Purkinje cell (primary cell): ENCODE measurements at places on chromosomes 4 and X. TPM values are rescaled to one million over a fixed set of nuclear protein-coding genes. Genes with fewer than 3 reads are reported as not detected.

Gene RAB41
- polyA plus RNA-seq: 0.69 TPM in 1 of 2 replicates, not detected in the other

Gene ZXDB
- 3.4 and 4.1 TPM in 2 replicates for polyA plus RNA-seq

Gene CT45A1
- not detected in 2 replicates for polyA plus RNA-seq

Gene SMIM10
- polyA plus RNA-seq: 1.2 TPM in 1 of 2 replicates, not detected in the other

Gene BEX1
- polyA plus RNA-seq: 502 and 529 TPM in 2 replicates

Gene FGG
- polyA plus RNA-seq: not detected in 2 replicates

Gene FAM200B
- 122 and 152 TPM in 2 replicates for polyA plus RNA-seq

Gene CLDN22
- polyA plus RNA-seq: 0.34 and 0.97 TPM in 2 replicates

Gene OPRPN
- not detected in 2 replicates for polyA plus RNA-seq
